ENCODE measurements at places on chromosomes 2 and 18.

DNA sequence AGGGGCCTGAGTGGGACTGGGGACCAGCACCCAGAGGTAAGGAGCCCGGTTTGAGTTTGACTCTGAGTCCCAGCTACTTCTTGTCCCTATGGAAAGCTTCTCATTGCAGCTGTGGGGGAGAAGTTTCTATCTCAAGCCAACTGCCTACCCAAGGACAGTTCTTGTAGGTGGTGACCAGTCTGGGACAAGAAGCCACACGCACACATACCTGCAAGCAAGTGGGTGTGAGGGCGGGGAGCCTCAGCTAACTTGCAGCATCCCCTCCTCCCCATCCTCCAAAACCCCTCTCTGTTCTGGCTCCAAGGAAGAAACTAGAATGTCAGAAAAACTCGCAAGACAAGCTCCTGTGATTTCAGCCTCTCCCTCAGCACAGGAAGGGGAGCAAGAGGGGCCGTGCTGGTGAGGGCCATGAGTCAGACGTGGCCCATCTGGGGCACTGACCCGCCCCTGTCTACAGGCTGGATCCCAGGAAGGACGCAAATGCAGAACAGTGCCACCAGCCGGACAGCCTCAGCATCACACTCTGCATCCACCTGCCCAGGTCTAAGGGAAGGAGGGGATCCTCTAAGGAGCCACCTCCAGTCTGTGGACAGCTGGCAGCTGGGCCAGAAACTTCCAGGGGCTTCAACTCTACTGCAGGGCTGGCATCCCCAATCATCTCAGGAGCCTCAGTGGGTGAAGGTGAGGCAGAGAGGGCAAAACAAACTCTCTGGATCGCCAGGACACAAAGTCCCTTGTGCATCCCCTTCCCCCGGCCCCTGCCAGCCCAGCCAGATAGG, 103.4 kb downstream of the TNS1 start:
- no peak for DNase-seq

DNA sequence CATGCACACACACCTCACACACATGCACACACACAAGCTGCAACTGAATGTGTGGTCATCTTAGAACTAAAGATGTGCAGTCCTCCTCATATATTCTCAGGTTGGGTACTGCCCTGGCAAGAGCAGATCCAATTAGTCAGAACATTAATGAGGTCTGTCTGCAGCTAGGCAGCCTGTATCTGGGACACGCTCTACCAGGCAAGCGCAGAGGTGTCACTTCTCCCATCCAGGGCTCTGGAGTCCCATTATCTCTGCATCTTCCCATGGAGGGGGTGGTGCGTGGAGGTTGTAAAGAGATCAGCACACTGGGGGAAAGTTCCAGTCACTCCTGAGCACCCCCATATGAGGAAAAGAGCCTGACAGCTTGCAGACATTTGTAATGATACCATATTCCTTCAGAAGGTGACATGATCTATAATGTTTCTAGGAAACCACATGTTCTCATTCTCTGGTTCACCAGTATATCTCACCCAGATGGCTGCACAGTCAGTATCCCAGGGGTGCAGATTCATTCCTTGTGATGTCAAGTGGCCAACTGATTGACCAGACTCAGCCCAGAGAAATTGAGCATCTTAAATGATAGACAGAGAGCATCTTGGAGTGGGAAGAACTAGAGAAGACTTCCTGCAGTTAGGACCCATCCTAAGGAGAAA, 95.4 kb downstream of the RTN4 start:
- DNase-seq, result no peak

GRCh38 chr2:102025016-102025501, 33.3 kb downstream of the IL1R2 start:
- DNase-seq, result no peak

DNA sequence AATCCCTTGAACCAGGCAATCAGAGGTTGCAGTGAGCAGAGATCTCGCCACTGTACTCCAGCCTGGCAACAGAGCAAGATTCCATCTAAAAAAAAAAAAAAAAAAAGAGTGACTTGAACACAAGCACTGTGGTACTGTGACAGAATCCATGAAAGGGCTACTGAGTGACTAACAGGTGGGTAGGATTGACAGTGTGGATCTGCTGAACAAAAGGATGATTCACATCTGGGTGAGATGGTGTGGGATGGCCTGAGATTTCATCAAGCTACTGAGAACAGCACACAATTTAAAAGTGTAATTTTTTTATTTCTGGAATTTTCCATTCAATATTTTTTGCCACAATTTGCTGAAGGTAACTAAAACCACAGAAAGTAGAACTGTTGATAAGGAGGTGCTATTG, 13.3 kb upstream of the SP3 start:
- DNase-seq, result no peak

GRCh38 chr2:128452024-128452411, 133.3 kb upstream of the HS6ST1 start:
- no peak for DNase-seq

DNA sequence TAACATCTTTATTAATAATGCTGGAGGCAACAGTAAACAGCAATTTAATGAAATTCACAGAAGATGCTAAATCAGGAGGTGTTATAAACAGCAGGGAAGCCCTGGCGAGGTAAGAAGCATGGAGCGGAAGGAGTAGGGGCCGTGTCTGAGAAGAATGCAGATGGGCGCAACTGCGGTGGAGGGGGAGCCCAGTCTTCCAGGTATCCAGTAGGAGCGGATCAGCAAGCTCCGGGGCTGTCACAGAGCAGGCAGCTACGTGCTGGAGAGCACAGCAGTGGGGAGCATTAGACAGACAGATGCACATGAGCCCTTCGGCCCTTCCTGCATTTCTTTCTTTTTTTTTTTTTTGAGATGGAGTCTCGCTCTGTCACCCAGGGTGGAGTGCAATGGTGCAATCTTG, 82.3 kb downstream of the SH3RF3 start:
- DNase-seq, result no peak

DNA sequence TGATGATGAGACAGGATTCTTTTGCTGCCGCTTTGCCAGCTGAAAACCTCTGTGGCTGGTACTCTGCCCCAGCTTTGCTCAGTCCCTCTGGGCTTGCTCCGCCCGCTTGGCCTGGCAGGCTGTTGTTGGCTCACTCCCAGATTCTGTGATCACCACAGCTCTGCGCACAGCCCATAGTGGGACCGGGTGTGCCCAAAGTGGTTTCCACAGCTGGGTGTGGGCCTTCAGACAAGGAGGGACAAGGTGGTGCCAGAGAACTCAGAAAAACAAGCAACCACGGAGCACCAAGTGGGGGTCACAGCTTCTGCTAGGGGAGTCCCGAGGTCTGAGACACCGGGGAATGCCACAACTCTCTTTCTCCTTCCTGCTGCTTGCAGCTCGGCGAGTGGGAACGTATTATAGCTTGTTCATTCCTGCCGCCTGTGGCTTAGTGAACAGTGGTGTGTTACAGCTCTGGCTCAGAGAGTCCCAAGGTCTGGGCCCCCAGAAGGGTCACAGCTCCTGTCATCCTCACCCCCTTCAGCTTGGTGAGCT, 9.2 kb upstream of the KYNU start:
- DNase-seq, result peak; percentile 53

GRCh38 chr2:197405582-197405981, 29.2 kb downstream of the SF3B1 start:
- no peak for DNase-seq

DNA sequence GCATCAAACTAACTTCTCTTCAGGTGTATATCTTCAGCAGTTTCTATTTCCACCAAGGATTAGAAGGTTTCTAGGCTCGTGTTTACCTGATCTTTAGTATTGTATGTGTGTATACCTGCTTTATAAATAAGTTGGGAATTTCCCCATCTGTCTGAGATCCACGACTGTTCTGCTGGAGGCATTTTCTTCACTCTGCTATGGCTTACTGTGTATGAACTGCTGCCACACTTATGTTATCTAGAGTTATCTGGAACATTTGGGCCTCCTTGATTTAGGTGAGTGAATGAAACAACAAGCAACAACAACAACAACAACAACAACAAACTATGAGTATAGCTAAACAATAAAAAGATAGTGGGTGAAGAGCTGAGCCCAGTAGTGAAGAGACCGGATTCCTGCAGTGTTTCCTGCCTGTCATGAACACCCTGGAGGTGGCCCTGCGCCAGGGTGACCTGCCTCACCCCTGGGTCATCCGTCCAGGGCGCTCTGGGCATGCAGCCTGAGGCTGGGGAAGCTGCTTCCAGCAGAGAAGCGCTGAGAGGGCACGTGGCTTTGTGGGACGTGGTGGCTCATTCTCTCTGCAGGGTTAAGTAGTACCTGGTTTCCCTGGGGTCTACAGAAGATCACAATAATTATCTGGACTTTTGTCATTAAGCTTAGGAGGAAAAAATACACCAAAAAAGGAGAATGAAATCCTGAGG, 56.1 kb upstream of the GATA6 start:
- DNase-seq, result no peak

DNA sequence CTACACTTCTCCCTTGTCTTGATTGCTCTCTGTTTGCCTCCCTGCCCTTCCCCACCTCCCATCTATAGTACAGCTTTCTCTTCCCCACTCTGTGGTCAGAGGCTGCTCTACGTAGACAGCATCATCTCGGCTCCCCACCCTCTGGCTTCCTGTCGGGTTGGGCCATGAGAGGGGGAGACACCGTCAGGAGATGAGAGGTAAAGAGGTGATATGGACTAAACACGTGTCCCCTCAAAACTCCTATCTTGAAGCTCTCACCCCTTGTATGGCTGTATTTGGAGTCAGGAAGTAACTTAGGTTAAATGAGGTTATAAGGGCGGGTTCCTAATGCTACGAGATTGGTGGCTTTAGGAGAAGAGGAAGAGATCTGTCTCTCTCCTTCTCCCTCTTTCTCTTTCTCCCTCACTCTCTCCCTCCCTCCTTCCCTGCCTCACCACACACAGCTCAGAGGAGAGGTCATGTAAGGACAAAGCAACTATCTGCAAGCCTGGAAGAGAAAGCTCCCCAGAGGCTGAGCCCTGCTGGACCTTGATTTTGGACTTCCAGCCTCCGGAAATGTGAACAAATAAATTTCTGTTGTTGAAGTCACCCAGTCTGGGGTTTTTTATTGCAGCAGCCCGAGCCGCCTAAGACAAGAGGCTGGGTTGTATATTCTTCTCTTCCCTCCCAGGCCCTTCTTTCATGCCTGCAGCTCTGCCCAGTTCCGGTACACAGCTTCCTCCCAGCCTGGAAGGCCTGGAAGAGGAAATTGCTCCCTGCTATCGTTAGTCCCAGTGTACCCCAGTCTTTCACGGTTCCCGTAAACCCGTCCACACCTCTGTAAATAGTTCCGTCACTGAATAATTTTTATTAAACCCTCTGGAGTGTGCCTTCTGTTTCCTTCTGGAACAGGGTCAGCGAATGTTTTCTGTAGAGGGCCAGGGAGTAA, 138.0 kb downstream of the AKAIN1 start:
- DNase-seq, result peak; percentile 18

DNA sequence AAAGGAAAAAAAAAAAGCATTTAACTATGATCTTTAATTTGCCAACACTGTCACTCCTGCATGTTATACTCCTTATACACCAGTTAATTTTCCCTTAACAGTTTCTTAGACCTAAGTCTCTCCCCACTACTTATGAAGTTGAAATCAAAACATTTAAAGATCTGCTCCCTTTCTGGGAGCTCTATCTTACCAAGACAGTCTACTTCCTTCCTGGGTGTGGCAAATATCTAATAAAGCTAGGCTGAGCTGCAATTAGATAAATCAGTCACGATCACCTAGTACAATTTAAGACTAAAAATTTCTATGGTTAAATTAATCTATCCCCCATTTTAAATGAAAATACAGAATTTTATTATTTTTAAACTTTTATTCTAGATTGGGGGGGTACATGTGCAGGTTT, 33.4 kb downstream of the PUM2 start:
- DNase-seq, result no peak

DNA sequence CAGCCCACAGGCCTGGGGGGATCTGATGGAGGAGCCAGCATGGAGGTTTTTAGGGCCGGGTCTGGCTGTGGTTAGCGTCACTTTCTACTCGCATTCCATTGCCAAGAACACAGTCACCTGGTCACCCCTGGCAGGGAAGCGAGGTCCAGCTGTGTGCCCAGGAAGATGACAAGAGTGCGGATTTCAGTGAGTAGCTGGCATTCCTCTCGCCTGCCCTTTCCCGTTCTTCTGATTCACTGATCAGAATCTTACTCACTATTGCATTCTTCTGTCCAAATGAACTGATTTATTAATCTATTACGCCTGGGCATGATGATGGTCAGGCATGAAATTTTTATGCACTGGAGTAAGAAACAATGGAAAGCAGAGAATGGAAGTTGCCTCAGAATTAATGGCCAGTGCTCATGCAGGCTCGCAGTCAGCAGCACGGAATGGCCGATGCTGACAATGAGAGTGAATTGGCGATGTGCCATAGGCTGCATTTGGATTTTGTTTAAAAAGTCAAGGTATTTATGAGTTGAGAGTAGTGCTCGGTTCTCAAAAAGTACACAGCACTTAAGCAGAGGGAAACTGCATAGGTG, 76.4 kb upstream of the MGAT5 start:
- no peak for DNase-seq

GRCh38 chr2:188678882-188679281, 295.3 kb upstream of the COL3A1 start:
- DNase-seq, result no peak

- DNase-seq, result no peak
These were observed 6.9 kb upstream of the DPYSL5 start for GRCh38 chr2:26840937-26841610.

DNA sequence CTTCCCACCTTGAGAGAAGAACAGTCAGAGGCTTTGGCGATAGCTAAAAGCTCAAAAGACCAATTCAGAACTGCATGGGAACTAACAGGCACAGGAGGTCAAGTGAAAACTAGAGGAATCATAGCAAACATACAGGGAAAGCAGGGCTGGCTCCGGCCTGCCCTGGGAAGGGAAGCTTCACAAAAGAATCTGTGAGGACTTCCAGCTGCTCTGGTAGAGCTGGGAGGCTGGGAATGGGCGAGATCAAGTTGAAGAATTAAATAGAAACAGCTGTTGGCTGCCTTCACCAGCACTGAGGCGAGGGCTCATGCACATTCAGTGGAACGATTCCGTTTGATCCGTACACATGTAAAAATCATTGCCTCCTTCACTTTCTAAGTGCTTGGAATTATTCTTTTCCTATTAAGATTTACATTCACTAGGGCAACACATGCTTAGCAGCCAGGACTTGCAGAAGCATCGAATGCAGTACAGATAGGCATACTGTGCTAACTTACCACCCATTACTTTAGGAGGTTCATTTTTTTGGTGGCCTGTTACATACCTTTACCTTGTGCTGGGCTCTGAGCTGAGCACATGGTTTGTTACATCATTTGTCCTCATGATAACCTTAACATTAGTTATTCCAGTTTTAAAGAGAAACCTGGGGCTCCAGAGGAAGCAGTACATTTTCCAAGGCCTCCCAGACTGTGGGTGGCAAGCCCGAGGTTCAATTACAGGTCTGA, 125.4 kb upstream of the RNF152 start:
- DNase-seq, result no peak

GRCh38 chr18:21742315-21742687, 1.7 kb downstream of the MIB1 start:
- DNase-seq, result no peak

DNA sequence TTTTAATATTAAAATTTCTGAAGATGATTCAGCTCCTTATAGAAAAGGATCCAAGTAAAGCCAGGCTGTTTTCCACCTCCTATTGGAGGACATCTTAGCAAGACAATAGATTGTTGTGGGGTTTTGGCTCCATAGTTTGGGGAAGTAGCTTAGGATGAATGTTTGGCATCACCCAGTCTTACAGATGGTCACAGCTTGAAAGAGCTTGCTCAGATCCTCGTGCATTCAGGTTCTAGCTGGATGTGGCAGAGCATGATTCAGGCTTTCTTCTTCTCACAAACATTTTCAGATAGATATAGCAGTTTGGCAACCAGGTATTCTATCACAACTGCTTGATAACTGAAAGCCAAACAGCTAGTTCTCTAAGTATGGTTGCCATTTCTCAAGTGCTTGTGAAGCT, 23.6 kb upstream of the PDCL3 start:
- DNase-seq, result no peak

GRCh38 chr2:41498781-41499180, 549.0 kb upstream of the PKDCC start:
- DNase-seq, result no peak

All from B cell (primary cell).